ENCODE measurements at places on chromosomes 11 and 22. TPM values are rescaled to one million over a fixed set of nuclear protein-coding genes. Genes with fewer than 3 reads are reported as not detected.

The PIH1D2 gene
- 1.5 TPM for total RNA-seq

The SCN4B gene
- 0.10 TPM for total RNA-seq

The C11orf97 gene
- 14.0 TPM for total RNA-seq

The MCAM gene
- total RNA-seq = 34.6 TPM

The SLC25A18 gene
- total RNA-seq = 0.95 TPM

The FBLN1 gene
- total RNA-seq = 282 TPM

Data from ovary (tissue), 10 donors.